ENCODE measurements at places on chromosomes 3 and 15. TPM values are rescaled to one million over a fixed set of nuclear protein-coding genes. Genes with fewer than 3 reads are reported as not detected.

The PLEKHO2 gene
- total RNA-seq = 48.8 TPM

GRCh38 chr3:135078283-135078682 lies 283.2 kb downstream of the EPHB1 start:
- DNase-seq = no peak

DNA sequence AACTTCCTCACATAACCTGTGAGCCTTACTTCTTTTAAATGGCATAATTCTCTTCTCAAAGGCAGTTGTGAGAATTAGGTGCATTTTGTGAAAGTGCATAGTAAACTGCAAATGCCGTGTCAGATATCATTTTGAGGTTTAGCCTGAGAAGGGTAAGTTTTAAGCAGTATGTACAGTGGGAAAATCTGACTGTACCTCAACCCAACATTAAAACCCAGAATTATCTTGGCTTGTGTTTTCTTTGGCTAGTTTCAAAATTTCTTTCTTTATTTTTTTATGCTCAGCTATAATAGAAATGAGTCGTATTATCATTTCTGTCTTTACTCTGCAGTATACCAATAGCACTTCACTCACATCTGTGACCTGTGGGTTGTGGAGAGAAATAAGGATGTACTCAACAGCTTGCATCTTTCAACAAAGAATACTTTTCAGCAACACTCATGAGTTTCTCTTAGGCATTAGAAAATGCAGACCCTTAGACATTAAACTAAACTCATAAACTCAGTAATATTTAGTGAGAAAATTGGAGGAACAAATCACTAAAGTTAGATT lies 65.7 kb downstream of the RASA2 start:
- DNase-seq = no peak

The ADGRG7 gene
- total RNA-seq = not detected

The RHCG gene
- total RNA-seq = not detected

DNA sequence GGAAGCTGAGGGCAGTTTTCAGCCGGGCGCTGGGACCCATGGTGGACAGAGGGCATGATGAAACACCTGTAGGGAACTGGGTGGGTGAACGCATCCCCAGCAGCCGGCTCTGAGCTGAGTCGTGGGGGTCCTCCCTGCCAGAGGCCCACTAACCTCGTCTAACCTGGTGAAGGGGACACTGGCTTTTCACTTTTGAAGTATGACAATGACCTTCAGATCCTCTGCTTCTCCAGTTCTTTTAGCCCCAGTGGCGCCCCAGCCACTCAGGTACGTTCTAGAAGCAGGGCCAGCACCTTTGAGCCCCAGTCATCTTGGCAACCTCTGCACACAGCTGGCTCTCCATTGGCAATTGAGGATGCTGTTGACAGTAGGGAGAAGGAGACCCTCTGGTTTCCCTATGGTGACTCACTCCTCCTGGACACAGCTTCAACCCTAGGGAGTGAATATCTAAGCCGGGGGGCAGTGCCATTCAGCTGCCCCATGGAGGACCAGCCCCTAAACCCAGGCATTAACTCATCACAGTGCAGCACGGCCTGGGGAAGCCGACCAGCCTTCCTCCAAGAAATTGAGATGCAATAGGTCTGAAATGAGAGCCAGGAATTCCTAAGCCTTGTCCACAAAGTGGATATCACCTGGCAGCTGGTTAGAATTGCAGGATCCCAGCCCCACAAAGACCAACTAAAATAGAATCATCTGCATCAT lies 46.1 kb downstream of the CMTM6 start:
- DNase-seq = no peak

Measured in fibroblast of villous mesenchyme (primary cell).